Cerebellar nuclear complex (tissue), 1 donor: ENCODE measurements at places on chromosomes 7 and 10.

DNA sequence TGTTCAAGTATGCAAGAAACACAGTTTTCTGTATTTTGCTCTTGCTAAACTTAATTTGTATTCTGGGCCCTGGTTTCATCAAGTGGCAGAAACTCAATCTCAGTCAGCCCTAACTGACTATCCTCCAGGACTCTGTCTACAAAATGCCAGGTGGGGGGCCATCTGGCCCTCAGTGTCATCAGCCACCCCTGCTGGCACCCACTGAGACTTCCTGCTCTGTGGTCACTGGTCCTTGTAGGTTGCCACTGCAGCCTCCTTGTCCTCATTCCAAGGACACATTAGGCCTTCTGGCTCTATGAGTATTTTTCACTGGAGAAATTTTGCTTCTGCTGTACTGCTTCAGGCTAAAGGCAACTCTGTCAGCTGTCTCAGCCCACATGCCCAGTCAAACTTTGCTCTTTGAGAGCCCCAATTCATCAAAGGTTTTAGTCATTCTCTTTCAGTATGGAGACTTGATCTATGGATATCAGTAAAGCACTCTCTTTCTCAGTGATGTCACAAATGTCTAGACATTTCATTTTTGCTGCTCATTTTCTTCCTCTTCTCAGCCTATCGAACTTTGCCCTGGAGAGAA, 163.6 kb downstream of the KCND2 start:
- peak; percentile 90 for DNase-seq

GRCh38 chr7:90119178-90119971, 34.9 kb upstream of the STEAP1 start:
- no peak for DNase-seq

- DNase-seq: no peak
Observed at GRCh38 chr10:117413928-117414618, 38.8 kb upstream of the PDZD8 start.

GRCh38 chr10:21175797-21176196, 278.7 kb upstream of the NEBL start:
- no peak for DNase-seq

GRCh38 chr10:20776384-20777118, 120.6 kb downstream of the NEBL start:
- DNase-seq: no peak

GRCh38 chr10:46530249-46531186, 25.9 kb downstream of the GPRIN2 start:
- DNase-seq: no peak

DNA sequence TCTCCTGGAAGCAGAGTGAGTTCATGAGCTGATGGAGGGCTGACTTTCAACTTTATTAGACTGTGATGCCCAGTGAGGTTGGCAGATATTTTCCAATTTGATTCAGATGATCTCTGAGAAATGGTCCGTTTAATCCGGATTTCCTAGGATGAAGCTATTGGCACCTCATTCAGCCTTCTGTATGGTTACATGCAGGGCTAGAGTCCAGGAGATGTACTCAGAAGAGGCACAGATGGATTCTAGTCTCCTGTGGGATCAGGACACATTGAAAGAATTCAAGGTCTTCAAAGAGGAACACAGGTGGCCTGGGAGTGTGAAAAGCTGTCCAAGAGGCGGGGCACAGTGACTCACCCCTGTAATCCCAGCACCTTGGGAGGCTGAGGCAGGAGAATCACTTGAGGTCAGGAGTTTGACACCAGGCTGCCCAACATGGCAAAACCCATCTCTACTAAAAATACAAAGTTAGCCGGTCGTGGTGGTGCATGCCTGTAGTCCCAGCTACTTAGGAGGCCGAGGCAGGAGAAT, 23.0 kb upstream of the RHEB start:
- no peak for DNase-seq

- DNase-seq: no peak
Observed at GRCh38 chr7:38367301-38367890, 94.0 kb upstream of the TARP start.

GRCh38 chr10:90885176-90885575, 13.4 kb downstream of the RPP30 start:
- DNase-seq: no peak

DNA sequence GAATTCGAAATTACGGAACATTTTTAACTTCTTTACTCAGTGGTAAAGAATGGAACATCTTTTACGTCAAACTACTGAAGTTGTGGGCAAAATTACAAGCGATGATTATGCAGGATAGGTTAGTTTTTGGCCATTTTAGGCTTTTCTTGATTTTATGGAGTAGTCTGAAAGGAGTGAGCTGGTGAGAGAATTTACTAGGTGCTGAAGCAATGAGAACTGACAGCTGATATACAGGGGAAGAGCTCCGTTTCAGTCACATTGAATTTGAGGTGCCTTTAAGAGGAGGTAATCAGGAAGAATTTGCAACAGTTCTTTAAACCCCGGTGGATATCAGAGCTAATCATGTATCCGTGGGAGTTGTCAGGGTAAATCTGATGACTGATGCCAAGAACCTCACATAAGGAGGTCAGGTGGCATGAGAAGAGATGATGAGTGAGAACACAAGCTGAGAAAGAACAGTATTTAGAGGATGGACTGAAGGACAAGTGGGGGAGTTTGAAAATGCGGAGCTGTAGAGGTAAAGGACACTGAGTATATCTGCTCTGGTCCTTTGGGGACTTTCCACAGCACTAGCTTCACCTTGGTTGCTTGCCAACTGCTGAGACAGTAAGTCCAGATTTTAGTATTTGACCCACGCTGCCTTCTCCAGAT, 104.3 kb downstream of the AHR start:
- DNase-seq: no peak

- no peak for DNase-seq
Observed at GRCh38 chr10:103504181-103504783, 10.8 kb downstream of the NEURL1 start.

GRCh38 chr10:17033529-17034260, 95.9 kb downstream of the CUBN start:
- DNase-seq: no peak

DNA sequence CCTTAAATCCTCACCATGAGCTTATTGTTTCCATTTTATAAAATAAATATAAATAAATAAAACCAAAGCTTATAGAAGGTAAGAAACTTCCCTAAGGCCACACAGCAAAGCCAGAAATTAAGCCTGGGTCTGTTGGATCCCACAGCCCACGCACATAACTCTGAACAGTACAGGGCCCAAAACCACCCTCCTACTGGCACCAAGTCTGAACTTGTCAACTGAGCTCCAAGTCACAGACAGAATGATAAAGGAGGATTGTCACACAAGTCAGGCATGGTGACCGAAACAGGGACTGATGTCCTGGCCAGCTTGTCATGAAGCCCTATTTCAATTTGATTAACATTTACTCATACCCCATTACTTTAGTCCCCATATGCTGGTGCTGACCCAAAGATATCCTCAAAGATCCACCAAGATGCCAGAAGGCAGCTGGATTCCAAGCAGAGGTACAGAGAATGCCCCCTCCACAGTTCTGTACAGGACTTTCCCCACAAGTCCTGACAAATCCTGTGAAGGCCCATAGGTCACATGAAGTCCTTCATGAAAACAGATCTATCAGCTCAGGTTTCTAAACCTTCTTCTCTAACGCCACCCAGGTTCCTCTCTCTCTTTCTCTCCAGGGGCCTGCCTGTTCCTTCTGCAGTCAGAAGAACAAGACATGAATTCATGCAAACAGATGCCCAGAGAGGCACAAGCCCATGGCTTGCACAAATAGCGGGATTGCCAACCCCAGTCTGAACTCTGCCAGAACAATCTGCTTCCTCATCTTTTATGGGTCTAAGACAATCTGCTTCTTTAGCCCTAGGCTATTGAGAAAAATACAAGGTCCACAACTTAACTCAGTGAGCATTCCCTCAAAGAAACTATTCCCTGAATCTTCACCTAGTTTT, 60.9 kb downstream of the GLI3 start:
- DNase-seq: no peak

DNA sequence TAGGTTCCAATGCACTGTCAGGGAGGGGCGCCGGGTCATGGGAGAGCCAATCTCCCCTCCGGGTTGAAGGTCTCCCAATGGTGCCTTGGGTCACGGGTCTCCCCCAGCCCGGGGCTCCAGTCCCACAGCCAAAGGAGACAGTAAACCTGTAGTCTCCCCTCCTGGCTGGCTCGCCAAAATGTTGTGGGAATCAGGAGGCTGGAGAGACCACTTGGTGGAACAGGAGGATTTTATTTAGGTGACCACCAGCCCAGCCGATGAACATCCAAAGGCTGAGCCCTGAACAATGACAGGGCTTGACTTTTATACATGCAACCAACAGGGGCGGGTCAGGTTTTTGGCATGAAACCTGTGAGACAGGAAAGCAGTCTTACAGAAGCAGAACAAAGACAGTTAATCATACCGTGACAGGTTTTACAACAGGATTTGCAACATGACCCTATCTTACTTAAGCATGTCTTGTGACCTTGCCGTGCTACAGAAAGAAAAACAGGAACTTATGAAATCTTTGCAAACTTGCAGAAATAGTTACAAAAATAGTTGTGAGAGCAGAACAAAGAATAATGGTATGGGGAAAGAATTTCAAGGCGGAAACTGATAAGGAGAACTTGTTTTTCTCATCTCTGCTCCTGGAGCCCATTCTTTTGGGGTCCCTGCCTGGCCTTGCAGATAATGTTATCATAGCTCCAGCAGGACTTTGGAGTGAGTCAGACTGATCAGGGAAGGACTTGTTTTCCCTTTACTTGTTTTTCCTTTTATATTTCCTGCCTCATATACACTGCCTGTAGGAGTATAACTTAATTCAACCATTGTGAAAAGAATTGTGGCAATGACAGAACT, 7.1 kb downstream of the ERV3-1 start:
- DNase-seq: no peak

DNA sequence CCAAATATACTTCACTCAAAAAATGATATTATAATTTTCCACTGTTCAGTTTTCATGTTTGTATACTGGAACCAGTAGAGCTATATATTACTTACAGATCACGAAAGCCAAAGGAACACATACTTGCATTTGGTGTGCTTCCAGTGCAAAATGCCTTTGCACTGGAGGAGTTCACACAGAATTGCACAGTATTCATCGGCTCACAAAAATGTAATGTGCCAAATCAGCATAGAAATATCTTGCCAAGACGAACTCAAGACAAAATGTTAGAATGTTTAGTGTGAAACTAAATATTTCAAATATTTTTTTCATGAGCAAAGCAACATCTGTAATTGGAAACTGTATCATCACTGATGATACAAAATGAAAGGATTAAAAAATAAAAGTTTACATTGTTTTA, 646.2 kb upstream of the SEMA3D start:
- no peak for DNase-seq

- no peak for DNase-seq
Observed at GRCh38 chr7:140546947-140547346, 67.6 kb upstream of the MKRN1 start.

DNA sequence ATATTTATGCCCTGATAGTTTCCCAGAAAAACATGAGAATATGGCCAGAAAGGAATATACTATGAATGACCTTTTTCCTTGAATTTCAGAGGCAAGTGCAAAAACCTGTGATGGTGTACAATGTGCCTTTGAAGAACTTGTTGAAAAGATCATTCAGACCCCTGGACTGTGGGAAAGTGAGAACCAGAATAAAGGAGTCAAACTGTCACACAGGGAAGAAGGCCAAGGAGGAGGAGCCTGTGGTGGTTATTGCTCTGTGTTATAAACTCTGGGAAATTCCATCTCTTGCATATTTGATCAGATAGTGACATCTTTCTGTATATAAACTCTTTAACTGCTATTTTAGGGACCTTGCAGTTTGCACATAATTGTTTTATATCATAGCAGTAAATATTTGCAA, 33.7 kb downstream of the RAB18 start:
- DNase-seq: no peak

- no peak for DNase-seq
Observed at GRCh38 chr7:76222839-76223238, 21.1 kb downstream of the SRRM3 start.

- no peak for DNase-seq
Observed at GRCh38 chr7:26760501-26760900, 103.9 kb downstream of the SKAP2 start.

DNA sequence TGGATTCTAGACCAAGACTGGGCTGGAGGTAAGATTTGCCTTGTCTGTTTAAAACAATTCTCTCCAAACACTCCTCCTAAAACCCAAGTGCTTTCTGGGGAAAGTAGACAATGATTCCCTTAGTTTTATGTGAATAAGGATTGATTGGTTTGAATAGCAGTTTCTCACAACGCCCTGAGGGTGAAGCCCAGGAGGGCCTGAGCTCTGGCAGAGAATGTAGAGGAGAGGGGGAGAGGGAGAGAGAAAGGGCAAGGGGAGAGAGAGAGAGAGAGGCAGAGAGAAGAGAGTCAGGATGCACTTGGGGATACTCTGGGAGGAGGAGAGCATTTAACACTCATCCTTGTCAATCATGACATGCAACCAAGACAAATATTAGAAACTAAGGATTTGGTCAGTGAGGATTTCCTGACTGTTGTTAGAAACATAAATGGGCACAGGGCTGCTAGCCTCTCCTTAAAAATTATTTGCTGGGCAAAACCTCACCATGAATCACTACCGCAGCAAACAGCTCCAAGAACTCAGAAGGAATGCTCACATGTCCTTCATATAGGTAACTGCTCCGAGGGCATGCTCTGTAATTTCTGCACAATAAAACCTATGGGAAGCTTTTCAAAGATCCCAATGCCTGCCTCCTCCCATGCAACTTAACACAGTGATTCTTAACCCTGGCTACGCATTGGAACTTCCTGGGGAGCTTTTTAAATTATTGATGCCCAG, 55.2 kb upstream of the RAPGEF5 start:
- DNase-seq: no peak

DNA sequence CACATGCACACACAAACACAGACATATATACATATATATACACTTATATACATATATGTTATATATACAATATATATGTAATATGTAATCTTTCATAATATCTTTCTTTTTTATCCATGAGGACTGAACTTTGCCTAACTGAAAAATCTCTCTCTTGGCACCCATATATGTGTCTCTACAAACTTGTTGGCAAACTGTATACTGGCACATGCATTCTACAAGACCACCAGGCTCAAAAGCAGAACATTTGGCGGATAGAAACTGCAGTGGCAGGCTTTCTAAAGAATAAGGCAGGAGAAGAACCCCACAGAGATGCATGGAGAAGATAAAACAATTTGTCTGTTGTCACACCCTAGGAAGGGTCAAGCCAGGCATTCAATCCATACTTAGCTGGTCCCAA, 165.3 kb downstream of the NRG3 start:
- no peak for DNase-seq

DNA sequence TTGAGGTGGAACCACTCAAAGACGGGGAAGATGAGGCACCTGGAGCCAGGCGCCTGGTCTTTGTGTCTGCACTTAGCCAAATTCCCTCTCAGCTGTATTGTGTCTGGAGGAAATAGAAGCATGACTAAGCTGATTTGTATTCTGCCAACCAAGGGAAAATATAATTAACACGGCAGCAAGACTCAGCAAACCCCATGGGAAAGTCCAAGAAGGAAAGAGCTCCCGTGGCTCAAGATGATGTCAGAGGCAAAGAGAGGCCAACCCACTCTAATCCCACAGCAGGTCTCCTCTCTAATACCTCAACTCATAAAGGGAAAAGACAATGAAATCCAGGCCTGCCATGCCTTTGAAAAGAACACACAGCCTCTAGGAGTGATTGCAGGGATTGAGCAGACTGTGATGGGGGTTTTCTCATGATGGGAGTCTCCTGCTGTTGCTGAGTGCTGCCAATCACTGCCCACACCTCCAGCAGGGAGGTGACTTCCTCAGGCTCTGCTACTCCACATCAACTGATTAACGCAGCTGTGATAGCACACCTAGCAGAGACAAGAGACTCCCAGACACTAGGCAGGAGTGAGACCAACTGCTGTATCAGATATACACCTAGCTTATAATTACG, 255.5 kb upstream of the C7orf33 start:
- no peak for DNase-seq
